C1 segment of cervical spinal cord (tissue), 14 donors: ENCODE measurements at places on chromosomes 3 and 15.

DNA sequence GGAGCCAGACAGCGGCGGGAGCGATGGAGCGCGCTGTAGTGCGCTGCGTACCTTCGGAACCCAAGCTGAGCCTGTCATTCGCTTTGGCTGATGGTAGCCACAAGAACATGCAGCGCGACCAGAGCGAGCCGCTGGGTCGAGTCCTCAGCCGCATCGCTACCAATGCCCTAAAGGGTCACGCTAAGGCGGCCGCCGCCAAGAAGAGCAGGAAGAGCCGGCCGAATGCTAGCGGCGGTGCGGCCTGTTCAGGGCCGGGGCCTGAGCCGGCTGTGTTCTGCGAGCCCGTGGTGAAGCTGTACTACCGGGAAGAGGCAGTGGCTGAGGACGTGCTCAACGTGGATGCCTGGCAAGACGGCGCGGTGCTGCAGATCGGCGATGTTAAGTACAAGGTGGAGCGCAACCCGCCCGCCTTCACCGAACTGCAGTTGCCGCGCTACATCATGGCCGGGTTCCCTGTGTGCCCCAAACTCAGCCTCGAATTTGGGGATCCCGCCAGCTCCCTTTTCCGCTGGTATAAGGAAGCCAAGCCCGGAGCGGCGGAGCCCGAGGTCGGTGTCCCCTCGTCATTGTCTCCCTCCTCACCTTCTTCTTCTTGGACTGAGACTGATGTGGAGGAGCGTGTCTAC, 498 bp downstream of the PDE12 start:
- no peak for DNase-seq

DNA sequence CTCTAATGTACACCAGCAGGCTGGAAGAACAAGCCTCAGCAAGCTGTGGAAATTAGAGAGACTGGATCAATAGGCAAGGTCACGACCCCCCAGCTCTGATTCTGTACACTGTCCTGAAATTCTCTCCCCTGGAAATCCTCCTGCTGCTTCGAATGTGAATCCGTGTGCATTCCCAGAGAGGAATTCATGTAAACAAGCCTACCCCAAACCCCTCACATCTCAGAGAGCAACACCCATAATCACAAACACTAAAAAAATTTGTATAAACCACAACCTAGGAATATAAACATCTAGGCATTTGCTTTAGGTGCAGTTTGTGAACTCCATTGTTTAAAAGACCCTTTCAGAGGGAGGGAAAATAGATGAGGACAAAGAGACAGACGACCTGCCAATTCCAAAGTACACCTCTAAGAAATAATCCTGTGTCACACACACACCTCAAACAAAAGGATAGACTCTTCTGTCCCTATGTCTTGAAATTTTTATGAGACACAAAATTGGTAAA, 325.2 kb downstream of the WDR72 start:
- DNase-seq = no peak

DNA sequence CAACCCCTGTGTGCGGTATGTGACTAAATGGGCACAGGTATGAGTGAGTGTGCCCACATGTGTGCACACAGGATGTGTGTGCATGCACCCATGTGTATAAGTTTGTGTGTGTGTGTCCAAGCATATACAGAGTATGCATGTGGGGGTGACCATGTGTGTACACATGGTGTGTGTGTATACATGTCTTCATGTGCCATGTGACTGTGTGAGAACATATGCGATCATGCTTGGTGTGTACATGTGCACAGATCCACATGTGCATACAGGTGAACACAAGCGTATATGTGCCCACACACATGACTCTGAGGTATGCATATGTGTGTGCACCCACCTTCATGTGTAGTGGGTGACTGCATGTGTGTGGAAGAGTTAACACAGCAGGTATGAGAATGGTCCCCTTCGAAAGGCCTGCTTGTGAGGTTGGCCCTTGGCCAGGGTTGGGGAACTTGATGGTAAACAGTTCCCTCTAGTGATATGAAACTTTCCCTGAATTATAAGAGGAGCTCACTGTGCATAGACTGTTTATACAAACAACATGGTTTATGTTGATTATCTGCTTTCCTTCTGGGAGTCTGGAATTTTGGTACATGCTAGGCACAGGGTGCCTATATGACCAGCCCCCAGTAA, 10.3 kb downstream of the PFKFB4 start:
- no peak for DNase-seq

DNA sequence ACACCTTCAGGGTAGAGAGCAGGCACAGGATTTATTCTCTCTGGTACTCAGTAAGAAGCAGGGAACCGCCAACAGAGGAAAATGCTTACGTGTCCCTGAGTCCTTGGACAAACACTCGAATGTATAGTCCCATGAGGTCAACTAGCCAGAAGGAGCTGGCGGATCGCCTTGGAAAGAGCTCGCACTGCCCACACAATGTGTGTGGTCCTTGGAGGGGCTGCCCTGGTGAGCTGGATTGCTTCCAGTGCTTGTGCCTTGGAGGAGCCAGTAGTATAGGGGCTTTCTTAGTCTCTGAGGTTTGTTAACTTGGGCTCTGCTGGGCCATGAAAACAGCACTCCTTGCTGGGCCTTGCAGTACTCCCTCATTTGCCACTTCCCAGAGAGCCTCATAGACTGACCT, 40.7 kb upstream of the VILL start:
- no peak for DNase-seq

GRCh38 chr15:41483519-41483918, 10.2 kb upstream of the ITPKA start:
- no peak for DNase-seq

GRCh38 chr3:64890006-64890405, 202.2 kb upstream of the ADAMTS9 start:
- DNase-seq = no peak

- DNase-seq = no peak
Measured at GRCh38 chr3:152960684-152961083, 125.8 kb downstream of the P2RY1 start.

GRCh38 chr15:90287101-90287500, 21.6 kb downstream of the NGRN start:
- no peak for DNase-seq
